ENCODE measurements at places on chromosomes 7 and 10.

- DNase-seq = no peak
These were observed 665.2 kb downstream of the INHBA start for GRCh38 chr7:41037691-41038090.

DNA sequence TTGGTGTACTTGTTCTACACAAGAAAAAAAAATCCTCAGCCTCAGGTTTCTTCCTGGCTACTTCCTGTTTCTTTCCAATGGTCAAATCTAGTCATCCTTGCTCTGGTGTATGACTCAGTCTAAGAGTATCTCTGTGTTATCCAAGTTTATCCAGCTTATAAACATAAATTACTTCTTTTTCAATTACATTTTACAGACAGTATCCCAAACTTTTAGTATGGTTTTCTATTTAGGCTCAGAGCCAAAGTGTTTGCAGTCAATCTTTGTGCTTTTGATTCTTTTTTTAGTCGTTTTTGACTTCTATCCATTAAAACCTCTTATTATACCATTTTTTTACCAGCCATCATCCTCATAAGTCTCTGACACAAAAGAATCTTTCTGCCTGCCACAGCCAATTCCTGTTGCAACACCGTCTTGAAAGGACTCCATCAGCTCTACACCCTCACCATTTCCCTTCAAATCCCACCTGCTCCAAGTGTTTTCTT is 294.6 kb downstream of the PTEN start:
- peak; percentile 38 for DNase-seq

- peak; percentile 54 for DNase-seq
These were observed 700 bp downstream of the MTPN start for GRCh38 chr7:135976312-135977006.

GRCh38 chr10:4306871-4307270 is 519.1 kb upstream of the AKR1E2 start:
- no peak for DNase-seq

DNA sequence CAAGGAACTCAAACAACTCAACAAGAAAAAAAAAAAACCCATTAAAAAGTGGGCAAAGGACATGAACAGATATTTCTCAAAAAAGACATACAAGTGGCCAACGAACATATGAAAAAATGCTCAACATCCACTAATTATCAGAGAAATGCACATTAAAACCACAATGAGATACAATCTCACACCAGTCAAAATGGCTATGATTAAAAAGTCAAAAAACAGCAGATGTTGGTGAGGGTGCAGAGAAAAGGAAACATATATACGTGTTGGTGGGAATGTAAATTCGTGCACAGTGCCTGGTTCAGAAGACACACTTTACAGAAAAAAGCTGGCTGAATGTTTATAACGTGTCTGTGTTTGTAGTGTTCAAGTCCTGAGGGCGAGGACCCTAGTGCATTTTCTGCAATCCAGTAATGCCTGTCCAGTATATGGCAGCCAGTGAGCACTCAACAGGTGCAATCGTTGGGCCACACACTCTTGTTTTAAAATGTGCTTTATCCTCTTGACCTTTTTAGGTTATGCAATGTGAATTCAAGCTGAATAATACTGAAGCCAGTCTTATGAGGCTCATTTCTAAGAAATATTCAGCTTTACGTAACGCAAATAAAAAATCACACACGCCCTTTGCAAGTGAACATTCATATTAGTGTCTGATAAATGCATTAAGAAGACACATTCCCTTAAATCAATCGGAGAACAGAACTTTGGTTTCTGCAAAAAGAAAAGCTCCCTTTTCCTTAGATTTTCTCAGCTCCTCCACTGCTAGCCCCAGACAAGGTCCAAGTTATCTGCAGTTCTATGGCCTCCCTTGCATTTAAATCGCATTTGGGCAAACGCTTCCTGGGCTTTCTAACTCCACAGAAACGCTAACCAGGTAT is 813 bp upstream of the MTURN start:
- DNase-seq = no peak
